ENCODE measurements at places on chromosomes 7 and 10.

- no peak for DNase-seq
Observed at GRCh38 chr7:99728615-99729014, 6.4 kb downstream of the CYP3A7 start.

GRCh38 chr10:63434866-63435854 is 30.6 kb downstream of the JMJD1C start:
- no peak for DNase-seq

DNA sequence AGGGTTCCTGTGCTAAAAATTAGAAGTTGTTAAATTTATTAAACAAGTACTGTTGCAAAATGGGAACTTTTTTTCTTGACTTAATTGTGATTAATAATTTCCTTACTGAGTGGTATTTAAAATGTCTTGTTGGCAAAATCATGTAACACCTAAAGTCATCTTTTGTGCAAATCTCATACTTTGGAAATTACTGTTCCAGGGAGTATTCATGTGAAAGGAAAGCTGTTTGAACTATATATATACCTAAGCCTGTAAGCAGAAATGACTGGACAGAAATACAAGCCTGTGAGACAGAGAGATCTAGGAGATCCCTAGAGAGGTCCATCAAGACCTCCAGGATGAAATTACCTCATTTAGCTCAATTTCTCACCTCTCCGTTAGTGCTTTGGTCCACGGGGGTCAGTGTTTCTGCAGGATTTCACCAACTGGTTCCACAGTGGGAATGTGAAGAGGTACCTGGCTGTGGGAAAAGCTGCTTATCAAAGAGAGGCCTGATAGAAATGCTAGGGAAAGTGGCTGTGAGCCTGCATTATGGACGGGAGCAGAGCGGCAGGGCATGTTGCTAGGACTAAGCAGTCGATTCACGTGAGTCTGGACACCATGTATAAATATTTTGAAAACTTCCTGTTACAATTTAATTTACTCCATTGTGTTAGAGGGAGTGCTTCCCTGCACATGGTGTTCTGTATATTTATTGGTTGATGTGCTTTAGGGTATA is 7.9 kb downstream of the LUC7L2 start:
- DNase-seq, result no peak

- DNase-seq, result no peak
Observed at GRCh38 chr7:5567790-5568189, 144.2 kb upstream of the TNRC18 start.

DNA sequence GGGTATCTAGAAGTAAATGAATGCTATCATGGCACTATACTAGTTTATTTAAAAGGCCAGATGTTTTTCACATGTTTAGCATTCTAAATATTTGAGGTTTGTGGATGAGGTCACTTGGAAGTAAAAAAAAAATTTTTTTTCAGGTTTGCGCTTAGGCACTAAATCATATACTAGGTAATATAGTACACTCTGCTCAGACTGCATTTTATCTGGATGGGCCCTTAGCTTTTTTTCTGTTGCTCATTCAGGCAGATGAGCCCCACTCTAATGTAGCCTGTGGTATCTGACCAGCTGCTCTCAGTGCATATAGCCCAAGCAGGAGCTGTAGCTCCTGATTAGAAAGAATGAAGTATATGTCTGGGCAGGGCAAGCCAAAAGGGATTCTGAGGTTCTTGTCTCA is 210.1 kb downstream of the AUTS2 start:
- no peak for DNase-seq

- no peak for DNase-seq
Observed at GRCh38 chr10:12098966-12099365, 30.2 kb downstream of the DHTKD1 start.

GRCh38 chr7:2873686-2874551 is 29.8 kb upstream of the GNA12 start:
- DNase-seq, result peak; percentile 81

- no peak for DNase-seq
Observed at GRCh38 chr7:45987521-45988290, 66.6 kb upstream of the IGFBP3 start.

GRCh38 chr10:93357680-93358079 is 124.5 kb downstream of the MYOF start:
- no peak for DNase-seq

GRCh38 chr7:103715376-103716120 is 269.5 kb upstream of the SLC26A5 start:
- no peak for DNase-seq

DNA sequence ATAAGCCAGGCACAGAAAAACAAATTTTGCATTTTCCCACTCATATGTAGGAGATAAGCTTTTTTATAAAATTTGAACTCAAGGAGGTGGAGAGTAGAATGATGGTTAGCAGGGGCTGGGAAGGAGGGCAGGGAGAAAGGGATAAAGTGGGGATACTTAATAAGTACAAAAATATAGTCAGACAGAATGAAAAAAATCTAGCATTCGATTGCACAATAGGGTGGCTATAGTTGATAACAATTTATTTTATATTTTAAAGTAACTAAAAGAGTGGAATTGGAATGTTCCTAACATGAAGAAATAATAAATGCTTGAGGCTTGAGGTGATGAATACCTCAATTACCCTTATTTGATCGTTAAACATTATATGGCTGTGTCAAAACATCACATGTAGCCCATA is 415.7 kb upstream of the STEAP1 start:
- no peak for DNase-seq

GRCh38 chr7:4771737-4772136 is 3.7 kb upstream of the AP5Z1 start:
- DNase-seq, result no peak

Data from amniotic stem cell (primary cell).